Epithelial cell of proximal tubule (primary cell): ENCODE measurements at places on chromosomes 11 and 22.
A peak's percentile ranks its signal among the peaks of the same experiment; 100 is the strongest.

GRCh38 chr22:46696614-46697013 is 41.4 kb downstream of the CERK start:
- no peak for DNase-seq

- no peak for DNase-seq
Measured at GRCh38 chr11:126833065-126833464, 167.5 kb downstream of the KIRREL3 start.

DNA sequence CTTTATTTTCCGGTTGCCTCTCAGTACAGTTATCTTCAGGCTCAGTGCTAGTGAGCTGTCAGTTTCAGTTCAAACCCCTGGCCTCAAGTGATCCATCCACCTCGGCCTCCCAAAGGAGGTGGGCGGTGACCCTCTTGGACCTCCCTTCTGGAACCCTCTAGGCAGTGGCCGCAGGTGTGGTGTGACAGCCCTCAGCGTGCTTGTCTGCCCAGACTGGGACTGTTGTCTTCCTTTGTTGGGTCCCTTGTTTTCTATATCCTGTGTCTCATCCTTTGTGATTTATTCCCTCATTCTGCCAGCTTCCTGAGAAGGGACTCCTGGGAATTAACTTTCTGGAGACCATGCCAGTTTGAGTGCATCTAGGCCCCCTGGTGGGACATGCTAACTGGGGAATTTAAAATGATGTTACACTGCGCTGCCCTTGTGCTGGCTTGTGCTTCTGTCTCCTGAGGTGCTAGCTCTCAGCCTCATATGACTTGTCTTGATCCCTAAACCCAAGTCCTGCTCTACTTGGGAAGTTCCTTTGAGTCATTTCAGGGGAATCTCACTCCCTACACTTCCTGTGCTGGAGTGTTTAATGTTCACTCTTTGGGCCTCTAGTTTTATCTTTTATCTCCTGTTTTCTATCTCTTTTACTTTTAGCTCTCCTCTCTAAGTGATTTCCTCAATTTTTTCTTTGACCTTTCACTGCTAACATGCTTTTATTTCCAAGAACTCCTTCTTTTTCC is 19.4 kb downstream of the MED15 start:
- peak; percentile 62 for DNase-seq

DNA sequence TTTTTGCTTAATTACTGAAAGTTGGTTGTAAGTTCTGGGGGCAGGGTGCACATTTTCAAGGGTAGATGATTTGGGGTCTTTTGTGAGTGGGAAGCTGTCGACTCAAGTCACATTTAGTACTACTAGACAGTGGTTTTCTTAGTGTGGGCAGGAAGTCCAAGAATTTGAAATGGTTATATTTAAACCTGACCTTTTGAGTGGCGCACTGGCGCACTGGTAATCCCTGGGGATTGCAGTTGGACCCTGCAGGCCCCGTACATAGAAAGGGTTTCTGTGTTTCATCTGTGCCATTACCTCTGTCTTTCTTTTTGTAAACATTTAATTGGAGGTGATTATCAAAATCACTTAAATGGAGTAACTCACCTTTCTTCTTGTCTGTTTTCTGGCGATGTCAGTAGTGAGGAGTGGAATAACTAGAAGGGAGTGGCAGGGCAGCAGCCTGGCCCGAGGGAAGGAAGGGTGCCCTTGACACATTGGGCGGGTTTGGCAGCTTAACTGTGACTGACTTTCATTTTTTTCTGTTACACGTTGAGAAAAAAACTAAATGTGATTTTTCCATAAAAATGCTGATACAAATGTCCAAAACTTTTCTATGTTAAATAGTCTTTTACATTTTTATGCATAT is 101.8 kb upstream of the GAL start:
- DNase-seq = no peak

GRCh38 chr11:18741783-18742182 is 15.8 kb upstream of the IGSF22 start:
- no peak for DNase-seq

DNA sequence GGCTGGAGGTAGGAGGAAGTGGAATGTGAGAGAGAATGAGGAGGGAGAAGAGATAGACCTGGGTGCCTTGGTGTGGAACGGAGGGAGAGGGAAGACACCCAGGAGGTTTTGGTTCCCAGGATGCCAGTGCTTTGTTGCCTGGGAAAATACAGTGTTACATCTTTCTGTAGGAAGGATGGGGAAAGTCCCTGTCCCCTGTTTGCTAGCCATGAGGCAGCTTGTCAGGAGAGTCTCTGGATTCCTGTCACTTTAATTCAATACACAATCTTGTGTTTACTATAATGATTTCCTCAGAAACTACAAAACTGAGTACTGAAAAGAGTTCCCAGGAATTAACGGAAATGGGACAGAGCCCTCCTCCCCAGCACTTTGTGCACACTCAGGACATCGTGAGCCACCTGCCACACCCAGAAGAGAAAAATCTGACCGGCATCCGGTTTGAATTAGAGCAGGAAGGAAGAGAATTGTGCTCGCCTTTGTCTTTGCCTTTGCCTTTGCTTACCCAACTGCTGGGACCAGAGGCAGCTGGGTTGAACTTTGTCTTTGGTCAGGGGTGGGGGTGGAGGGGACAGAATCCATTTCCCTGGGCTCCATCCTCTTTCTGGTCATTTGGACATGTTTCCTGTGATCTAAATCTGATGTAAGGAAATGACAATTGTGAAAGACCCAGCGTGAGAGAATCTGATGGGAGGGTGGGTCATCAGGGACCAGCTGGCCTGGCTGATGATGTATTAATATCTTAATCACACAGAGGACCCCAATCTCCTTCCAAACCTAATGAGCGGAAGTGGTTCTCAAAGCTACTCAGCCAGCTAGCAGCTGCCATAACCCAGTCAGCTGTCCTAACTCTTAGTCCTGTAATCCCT is 1.3 kb upstream of the LIMK2 start:
- no peak for DNase-seq

DNA sequence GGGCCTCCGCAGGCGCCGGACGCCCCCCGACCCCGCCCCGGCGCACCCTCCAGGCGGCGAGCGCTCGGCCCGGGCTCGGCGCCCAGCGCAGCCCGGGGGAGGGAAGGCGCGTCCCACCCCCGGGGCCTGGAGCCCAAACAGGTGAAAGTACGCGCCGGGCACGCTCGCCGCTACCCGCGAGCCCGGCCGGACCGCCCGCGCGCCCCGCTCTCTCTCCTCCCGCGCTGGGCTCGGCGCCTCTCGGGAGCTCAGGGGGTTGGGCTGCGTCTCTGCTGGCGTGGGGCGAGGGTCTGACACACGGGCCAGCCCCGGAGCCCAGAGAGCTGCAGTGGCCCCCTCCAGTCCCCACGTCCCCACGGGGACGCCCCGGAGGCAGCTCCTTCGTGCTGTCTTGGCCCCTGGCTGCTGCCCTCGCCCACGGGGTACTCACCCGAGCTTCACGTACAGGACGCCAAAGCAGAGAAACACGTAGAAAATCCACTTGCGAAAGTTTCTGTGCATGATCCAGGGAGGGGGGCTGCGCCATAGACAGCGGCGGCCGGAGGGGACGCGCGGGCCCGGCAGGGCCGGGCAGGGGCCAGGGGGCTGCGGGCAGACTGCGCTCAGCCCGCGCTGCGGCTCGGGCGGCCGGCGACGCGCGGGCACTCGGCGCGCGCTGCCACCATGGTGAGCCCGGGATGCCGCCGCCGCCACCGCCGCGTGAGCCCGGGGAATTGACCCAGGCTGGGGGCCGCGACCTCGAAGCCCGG is 534 bp downstream of the WNT7B start:
- DNase-seq = no peak

- no peak for DNase-seq
Measured at GRCh38 chr11:334264-334994, 13.8 kb upstream of the IFITM3 start.
